A549 treated with CpdA at 1 μM for 4 hours (cell line): ENCODE measurements at places on chromosomes 12 and 14. TPM values are rescaled to one million over a fixed set of nuclear protein-coding genes. Genes with fewer than 3 reads are reported as not detected.

Gene SDR9C7
- 0.05 TPM in 1 of 5 replicates, not detected in the others for total RNA-seq

Gene PPP2R5C
- 68.4 to 77.9 TPM (median 69.8 TPM) in 5 replicates for total RNA-seq

Gene GPD1
- total RNA-seq: 0.10 to 0.32 TPM (median 0.20 TPM) in 4 of 5 replicates, not detected in the other

Gene KRT73
- not detected in 5 replicates for total RNA-seq

Gene ITGB7
- 0.29 to 0.56 TPM (median 0.45 TPM) in 5 replicates for total RNA-seq

Gene GLT8D2
- total RNA-seq: 0.17 to 0.52 TPM (median 0.24 TPM) in 5 replicates

Gene ARID2
- total RNA-seq: 7.8 to 11.3 TPM (median 9.3 TPM) in 5 replicates

Gene KRT82
- total RNA-seq: not detected in 5 replicates

Gene TAS2R20
- 0.08 to 0.35 TPM (median 0.15 TPM) in 3 of 5 replicates, not detected in the others for total RNA-seq

Gene GSC
- 0.23 to 0.68 TPM (median 0.44 TPM) in 5 replicates for total RNA-seq

Gene GLS2
- total RNA-seq: 0.12 to 0.25 TPM (median 0.17 TPM) in 5 replicates

Gene TAPBPL
- 3.3 to 4.0 TPM (median 3.5 TPM) in 5 replicates for total RNA-seq

Gene TTC9
- 1.8 to 2.1 TPM (median 2.0 TPM) in 5 replicates for total RNA-seq

Gene TRHDE
- total RNA-seq: 0.03 to 0.19 TPM (median 0.09 TPM) in 5 replicates

Gene SNRNP35
- 16.9 to 20.6 TPM (median 19.1 TPM) in 5 replicates for total RNA-seq

Gene STXBP6
- total RNA-seq: 1.7 to 2.5 TPM (median 2.2 TPM) in 5 replicates

Gene MARK3
- total RNA-seq: 58.6 to 68.1 TPM (median 61.7 TPM) in 5 replicates
